Osteocyte (in vitro differentiated cells): ENCODE measurements at places on chromosomes 13 and 19. TPM values are rescaled to one million over a fixed set of nuclear protein-coding genes. Genes with fewer than 3 reads are reported as not detected.
A peak's percentile ranks its signal among the peaks of the same experiment; 100 is the strongest.

The ZNF135 gene
- total RNA-seq: 5.5 and 5.9 TPM in 2 replicates

DNA sequence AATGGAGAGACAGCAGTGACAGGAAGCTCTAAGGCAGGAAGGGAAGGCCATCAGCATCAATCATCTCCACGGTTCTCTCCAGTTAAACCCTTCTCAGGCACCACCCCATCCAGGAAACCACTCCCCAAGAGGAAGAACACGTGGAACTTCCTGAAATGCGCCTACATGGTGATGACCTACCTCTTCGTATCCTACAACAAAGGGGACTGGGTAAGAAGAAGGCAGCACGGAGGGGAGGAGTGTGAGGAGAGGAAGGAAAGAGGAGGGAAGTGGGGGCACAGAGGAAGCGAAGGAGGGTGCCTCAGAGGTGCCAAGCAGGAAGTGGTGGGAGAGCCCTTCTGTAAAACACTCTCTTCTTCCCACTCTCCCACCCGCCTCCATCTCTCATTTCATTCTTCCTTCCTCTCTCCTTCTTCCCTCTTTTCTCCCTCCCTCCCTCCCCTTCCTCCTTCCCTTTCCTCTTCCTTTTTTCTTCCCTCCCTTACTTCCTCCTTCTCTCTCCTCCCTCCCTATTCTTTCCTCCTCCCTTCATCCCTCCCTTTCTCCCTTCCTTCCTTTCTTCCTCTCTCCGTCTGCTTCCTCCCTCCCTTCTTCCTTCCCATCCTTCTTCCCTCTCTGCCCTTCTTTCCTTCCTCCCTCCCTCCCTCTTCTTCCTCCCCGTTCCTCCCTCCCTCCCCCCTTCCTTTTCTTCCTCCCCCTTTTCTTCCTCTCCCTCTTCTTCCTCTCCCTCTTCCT lies 12.6 kb downstream of the ZSCAN5A start:
- H3K27me3 ChIP-seq: no peaks in the 10 kb centered on the region
- H3K27ac ChIP-seq: no peak overlapping the region
- DNase-seq: no peak
- peaks cover 22% of the 10 kb centered on the region for H3K36me3 ChIP-seq
- H3K4me3 ChIP-seq: no peak overlapping the region

- H3K27me3 ChIP-seq: no peaks in the 10 kb centered on the region
- no peak for DNase-seq
- H3K4me1 ChIP-seq: peaks cover 15% of the 10 kb centered on the region
- peaks cover 3% of the 10 kb centered on the region for H3K36me3 ChIP-seq
- H3K27ac ChIP-seq: peak overlapping the region; percentile 82
Measured at GRCh38 chr13:42728507-42729180, 52.7 kb upstream of the FAM216B start.

GRCh38 chr13:26024558-26024957 lies 27.3 kb downstream of the SHISA2 start:
- no peak for DNase-seq
- H3K27me3 ChIP-seq: no peaks in the 10 kb centered on the region
- peak overlapping the region; percentile 73 for H3K27ac ChIP-seq
- no peak overlapping the region for H3K4me3 ChIP-seq

- H3K27me3 ChIP-seq: no peaks in the 10 kb centered on the region
- H3K4me3 ChIP-seq: no peak overlapping the region
- H3K4me1 ChIP-seq: peaks cover 50% of the 10 kb centered on the region
- no peak overlapping the region for H3K27ac ChIP-seq
- H3K36me3 ChIP-seq: peaks cover 2% of the 10 kb centered on the region
Measured at GRCh38 chr13:93778548-93778947, 551.9 kb downstream of the GPC6 start.

The SBK2 gene
- total RNA-seq: not detected in 2 replicates

DNA sequence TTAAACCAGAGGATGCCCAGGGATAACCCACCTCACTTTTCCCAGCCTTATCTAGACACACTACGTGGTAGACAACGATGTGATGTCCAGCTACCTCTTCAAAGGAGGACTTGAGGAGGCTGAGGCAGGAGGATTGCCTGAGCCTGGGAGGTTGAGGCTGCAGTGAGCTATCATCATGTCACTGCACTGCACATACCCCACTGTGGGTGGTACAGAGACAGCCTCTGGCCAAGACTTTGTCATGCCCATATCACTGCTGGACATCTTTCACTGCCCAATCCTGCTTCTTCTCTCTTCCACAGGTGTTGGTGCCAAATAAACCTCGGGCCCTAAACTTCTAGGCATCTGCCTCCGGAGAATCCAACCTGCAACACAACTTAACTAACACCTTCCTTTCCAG lies 85.8 kb downstream of the FAM216B start:
- no peak overlapping the region for H3K4me3 ChIP-seq
- H3K27ac ChIP-seq: no peak overlapping the region
- DNase-seq: no peak
- peaks cover 14% of the 10 kb centered on the region for H3K4me1 ChIP-seq
- H3K27me3 ChIP-seq: no peaks in the 10 kb centered on the region

DNA sequence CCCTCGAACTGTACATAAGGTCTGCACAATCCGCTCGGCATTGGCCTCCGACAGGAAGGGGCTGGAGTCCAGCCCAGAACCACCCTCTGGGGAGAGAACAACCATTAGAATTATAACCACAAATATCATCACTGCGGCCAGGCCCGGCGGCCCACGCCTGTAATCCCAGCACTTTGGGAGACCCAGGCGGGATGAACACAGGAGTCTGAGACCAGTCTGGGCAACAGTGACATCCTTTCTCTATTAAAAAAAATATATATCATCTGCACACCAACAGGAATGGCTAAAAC lies 11.4 kb downstream of the COQ8B start:
- H3K4me3 ChIP-seq: no peak overlapping the region
- no peaks in the 10 kb centered on the region for H3K27me3 ChIP-seq
- DNase-seq: no peak
- peaks cover 31% of the 10 kb centered on the region for H3K36me3 ChIP-seq
- no peak overlapping the region for H3K27ac ChIP-seq

The TSSK6 gene
- 1.7 and 2.0 TPM in 2 replicates for total RNA-seq

The ADGRE2 gene
- not detected in 2 replicates for total RNA-seq

DNA sequence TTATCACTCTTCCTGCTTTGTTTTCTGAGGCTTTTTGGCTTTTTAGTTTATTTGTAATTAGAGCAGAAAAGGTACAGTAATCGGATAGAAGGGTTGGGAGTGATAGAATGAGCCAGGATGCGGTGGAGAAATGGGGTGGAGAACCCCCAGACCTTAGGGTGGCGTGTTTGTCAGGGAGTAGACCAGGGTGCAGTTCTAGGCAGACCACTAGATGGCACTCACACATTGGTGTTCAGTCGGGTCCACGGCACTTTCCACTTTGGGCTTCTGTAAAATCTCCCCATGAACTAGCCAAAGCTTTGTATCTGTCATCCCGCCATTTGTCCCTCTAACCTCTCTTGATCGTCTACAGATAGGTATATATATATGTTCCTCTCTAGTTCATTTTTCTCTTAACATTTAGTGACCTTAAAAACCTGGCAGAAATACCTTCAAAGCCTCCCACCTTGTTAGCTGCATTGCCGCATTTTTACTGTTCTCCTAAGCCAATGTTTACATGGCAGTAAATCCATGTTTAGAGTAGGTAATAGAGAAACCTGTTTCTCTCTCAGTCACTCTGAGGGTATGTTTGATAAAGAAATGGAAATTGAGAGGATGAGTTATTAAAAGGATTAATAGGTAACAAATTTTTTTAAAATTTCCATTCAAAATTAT lies 154.9 kb downstream of the TM9SF2 start:
- no peaks in the 10 kb centered on the region for H3K27me3 ChIP-seq
- no peaks in the 10 kb centered on the region for H3K36me3 ChIP-seq
- peak overlapping the region; percentile 17 for H3K27ac ChIP-seq
- H3K4me3 ChIP-seq: peak overlapping the region; percentile 20

GRCh38 chr19:53555352-53555751 lies 17.4 kb downstream of the ZNF331 start:
- no peaks in the 10 kb centered on the region for H3K27me3 ChIP-seq
- H3K4me3 ChIP-seq: no peak overlapping the region
- H3K36me3 ChIP-seq: peaks cover 14% of the 10 kb centered on the region
- H3K27ac ChIP-seq: no peak overlapping the region
- H3K4me1 ChIP-seq: no peaks in the 10 kb centered on the region
- peak; percentile 74 for DNase-seq

The OVOL3 gene
- total RNA-seq: not detected in 2 replicates

DNA sequence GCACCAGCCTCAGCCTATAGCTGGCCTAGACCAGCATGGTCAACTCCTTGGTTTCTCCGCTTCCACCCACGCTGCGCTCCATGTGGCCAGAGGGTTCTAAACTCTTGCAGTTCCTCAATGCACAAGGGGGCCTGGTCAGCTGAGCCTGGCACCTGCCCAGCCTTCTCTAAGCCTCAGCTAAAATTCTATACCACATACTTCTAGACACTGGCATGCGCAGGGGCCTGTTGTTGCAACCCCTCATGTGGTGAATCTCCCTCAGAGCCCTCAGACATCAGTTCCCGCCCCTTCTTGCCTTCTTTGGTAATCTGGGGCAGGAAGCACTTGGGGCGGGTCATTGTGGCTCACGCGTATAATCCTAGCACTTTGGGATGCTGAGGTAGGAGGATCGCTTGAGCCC lies 19.7 kb upstream of the LDLR start:
- H3K4me3 ChIP-seq: no peak overlapping the region
- no peaks in the 10 kb centered on the region for H3K27me3 ChIP-seq
- H3K27ac ChIP-seq: no peak overlapping the region

The CEACAM3 gene
- total RNA-seq: not detected in 2 replicates

DNA sequence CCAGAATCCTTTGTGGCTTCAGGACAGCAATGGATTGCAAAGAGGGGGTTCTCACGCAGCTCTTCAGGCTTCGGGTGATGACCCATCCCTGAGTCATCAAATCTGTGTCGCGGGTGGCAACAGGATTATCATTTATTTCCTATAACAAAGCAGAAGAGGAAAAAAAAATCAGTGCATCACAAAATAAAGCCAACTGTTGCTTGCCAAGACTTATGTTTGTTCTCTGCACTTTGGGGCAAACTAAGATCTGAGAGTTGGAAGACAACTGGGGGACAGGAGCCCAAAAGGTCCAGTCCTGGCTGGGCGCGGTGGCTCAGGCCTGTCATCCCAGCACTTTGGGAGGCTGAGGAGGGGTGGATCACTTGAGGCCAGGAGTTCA lies 6.4 kb downstream of the GNA15 start:
- DNase-seq: no peak
- H3K36me3 ChIP-seq: no peaks in the 10 kb centered on the region
- peaks cover 5% of the 10 kb centered on the region for H3K4me1 ChIP-seq
- H3K27me3 ChIP-seq: no peaks in the 10 kb centered on the region

The MYBPC2 gene
- not detected in 2 replicates for total RNA-seq

GRCh38 chr19:49441210-49441959 lies at the start of gene SLC17A7:
Gene SLC17A7 (minus strand): TSS chr19:49441527. CDS start chr19:49441379, 148 bp downstream.
- peak within 1 kb of the TSS; percentile 77 for H3K4me3 ChIP-seq
- no peak for DNase-seq
- H3K27me3 ChIP-seq: peaks cover 61% of the 10 kb centered on the region
- no peak within 1 kb of the TSS for H3K27ac ChIP-seq
- H3K36me3 ChIP-seq: no peaks in the 10 kb centered on the region
- peaks cover 23% of the 10 kb centered on the region for H3K4me1 ChIP-seq

GRCh38 chr13:43911871-43912270 lies 32.2 kb downstream of the LACC1 start:
- H3K4me1 ChIP-seq: peaks cover 13% of the 10 kb centered on the region
- H3K27ac ChIP-seq: no peak overlapping the region
- DNase-seq: no peak
- no peaks in the 10 kb centered on the region for H3K36me3 ChIP-seq

GRCh38 chr13:24614306-24615080 lies 65.7 kb upstream of the ATP12A start:
- DNase-seq: no peak
- no peaks in the 10 kb centered on the region for H3K4me1 ChIP-seq
- H3K27me3 ChIP-seq: no peaks in the 10 kb centered on the region
- H3K36me3 ChIP-seq: no peaks in the 10 kb centered on the region

The FFAR2 gene
- not detected in 2 replicates for total RNA-seq

DNA sequence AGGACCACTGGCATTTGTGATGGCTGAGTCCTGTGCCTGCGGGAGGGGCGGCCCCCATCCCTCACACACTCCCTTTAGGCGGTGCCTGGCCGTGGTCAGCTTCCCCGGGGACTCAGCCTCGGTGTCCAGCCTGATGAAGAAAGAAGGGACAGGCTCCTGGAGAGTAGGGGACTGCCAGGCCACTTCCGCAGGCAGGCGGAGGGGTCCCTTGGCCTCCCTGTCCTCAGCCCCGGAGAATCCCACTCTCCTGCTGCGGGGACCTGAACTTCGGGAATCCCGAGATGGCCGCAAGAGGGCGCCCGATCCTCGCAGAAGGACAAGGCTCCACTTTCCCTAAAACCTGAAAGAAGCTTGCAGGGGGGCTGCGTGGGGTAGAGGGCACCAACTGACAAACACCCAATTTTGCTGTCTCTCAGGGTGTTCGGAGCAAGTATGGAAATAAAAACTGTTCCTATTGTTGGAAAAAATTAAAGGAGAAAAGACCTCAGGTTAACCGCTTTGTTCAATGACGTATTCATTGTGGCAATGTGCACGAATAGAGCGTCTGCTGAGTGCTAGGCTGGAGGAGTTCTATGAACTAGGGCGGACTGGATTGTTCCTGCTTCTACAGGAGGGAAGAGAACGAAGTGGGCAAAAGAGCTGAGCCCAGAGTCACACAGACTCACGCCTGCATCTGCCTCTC lies 297.3 kb downstream of the ZNF536 start:
- H3K4me3 ChIP-seq: no peak overlapping the region
- DNase-seq: peak; percentile 89
- H3K27ac ChIP-seq: no peak overlapping the region
- no peaks in the 10 kb centered on the region for H3K27me3 ChIP-seq
- H3K36me3 ChIP-seq: no peaks in the 10 kb centered on the region

- H3K4me1 ChIP-seq: peaks cover 10% of the 10 kb centered on the region
- no peak overlapping the region for H3K27ac ChIP-seq
- peaks cover 29% of the 10 kb centered on the region for H3K36me3 ChIP-seq
- no peak for DNase-seq
- H3K27me3 ChIP-seq: no peaks in the 10 kb centered on the region
Measured at GRCh38 chr19:35270381-35270811, 1.6 kb downstream of the USF2 start.

DNA sequence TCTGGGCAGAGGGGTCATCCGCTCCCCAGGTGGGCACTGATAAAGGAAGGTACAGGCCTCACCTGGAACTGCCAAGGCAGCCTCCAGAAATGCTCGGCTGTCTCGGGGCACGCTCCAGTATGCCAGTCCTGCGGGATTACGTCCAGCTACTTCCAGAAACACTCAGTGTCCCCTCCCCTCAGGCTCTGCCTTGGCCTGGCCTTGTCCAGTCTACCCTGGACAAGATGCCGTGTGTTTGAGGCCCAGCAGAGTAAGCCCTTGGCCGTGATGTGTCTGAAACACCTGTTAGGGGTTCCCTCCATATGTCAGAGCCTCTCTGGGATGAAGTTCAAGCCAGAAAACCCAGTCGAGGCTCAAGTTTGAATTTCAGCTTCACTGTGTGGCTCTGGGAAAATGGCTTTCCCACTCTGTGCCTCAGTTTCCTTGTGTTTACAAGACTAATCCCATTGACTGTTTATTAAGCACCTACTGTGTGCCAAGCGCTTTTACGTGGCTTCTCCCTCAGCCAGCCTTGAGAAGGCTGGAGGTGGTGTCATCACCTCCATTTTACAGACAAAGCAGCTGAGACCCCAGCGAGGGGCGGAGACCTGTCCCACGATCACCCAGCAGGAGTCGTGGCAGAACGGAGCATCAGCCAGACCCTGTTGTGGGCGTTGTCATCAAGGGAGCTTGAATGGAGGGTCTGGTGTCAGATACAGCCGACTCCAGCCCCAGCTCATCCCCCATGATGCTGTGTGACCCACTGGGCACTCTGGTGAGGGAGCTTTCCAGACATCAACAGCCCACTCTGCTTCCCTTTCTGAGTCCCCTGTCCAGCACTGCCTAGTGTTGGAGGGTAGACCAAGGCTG lies 2.0 kb upstream of the PIK3R2 start:
- H3K36me3 ChIP-seq: peaks cover 6% of the 10 kb centered on the region
- peaks cover 23% of the 10 kb centered on the region for H3K4me1 ChIP-seq
- H3K4me3 ChIP-seq: no peak overlapping the region

The LILRA5 gene
- total RNA-seq: not detected in 2 replicates

The C19orf67 gene
- total RNA-seq: 0.54 TPM in 1 of 2 replicates, not detected in the other
